Glutamatergic neuron (in vitro differentiated cells): ENCODE measurements at places on chromosomes 2 and 18. TPM values are rescaled to one million over a fixed set of nuclear protein-coding genes. Genes with fewer than 3 reads are reported as not detected.

The CYS1 gene
- not detected for total RNA-seq

The EVX2 gene
- 0.76 TPM for total RNA-seq

The PTPRN gene
- total RNA-seq: 104 TPM

The SPRED2 gene
- total RNA-seq: 54.5 TPM

- DNase-seq: no peak
Observed at GRCh38 chr2:122210898-122211856, 455.7 kb downstream of the TSN start.

- DNase-seq: no peak
Observed at GRCh38 chr2:237647176-237648015, 20.0 kb downstream of the LRRFIP1 start.

- DNase-seq: no peak
Observed at GRCh38 chr2:200225951-200226350, 80.5 kb upstream of the SPATS2L start.

DNA sequence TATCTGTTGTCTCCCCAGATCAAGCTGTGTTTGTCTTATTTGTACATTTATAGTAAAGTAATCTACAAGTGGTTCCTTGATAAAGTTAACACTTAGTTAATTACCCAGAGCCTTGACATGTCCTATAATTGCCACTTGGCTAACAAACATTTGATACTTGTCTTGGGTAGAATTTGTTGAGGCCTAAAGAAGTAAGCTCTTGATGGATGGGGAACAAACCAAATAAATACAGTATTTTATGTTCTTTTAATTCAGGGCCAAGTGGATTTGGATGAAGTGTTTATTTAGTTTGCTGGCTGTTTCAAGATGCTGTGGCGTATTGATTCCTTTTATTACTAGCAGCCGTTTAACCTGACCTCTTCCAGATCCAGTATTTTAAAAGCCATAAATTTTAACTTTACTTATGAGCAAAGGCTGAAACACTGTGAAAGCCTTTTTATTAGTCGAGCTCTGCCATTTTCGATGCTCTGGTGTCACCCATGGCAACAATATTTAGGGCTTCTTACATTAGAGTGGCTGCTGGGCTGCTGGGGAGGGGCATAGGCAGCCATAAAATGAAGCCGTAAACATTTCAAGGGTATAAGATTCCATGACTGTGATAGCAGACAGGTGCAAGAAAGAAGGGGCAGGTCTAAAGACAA lies 401.6 kb upstream of the NRP2 start:
- no peak for DNase-seq

DNA sequence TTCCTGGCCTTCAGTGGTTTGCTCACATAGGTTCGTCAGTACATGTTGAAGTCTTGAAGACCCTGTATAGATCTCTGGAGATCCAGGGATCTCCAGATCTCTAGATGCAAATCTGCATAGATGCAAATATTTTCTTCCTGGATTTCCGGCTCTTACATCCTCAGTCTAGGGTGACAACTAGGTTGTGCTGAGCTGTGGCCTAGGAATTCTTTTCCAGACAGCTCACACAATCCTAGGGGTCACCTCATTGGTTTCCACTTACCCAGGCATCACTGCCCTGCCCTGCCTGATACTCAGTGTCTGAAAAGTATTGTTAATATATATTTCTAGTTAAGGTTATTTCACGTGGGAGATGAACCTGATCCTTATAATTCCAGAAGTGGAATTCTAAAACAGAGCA lies 105.1 kb upstream of the TTC27 start:
- no peak for DNase-seq

- no peak for DNase-seq
Observed at GRCh38 chr2:20481798-20482405, 35.0 kb downstream of the RHOB start.
